Psoas muscle (tissue), 8 donors: ENCODE measurements at places on chromosomes 2 and 18. TPM values are rescaled to one million over a fixed set of nuclear protein-coding genes. Genes with fewer than 3 reads are reported as not detected.

DNA sequence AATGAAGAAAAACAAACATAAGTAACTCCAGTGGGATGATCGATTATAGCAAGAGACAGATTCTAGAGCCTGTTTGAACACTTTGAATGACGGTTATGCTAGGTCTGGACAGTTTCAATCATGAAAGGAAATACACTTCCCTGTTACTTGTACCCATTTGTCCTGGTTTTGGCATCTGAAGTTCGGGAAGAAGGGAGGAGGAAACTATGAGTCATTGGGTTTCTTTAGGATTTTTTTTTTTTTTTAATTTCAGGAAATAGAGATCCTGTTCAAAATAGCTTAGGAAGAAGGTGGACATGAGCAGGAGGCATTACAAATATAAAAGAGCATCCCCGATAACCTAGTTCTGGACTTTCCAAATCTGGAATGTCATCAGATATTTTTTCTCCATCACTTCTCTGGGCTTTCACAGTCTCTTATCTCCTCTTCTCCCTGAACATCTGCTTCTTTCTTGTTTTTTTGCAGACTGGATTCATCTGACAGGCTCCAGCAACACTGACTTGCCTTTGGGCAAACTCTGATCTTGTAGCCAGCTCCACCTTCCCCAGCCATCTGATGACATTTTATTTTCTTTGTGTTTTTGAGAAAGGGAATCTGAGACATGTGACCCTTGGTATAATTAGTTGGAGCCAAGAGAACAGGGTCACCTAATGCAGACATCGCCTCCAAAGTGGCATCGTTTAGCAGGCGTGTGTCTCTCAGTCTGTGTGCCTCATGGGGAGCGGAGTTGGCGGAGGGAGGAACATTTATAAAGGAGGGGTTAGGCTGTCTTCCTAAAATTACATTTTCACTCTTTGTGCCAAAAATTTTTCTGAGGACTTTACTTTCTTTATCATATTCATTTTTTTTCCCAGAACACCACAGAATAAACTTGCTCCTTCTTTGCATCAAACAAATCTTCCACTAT is 195.3 kb upstream of the EPHA4 start:
- no peak for DNase-seq

GRCh38 chr2:12429779-12430406 is 286.8 kb upstream of the TRIB2 start:
- DNase-seq: no peak

GRCh38 chr18:49399003-49399402 is 61.4 kb downstream of the DYM start:
- no peak for DNase-seq

DNA sequence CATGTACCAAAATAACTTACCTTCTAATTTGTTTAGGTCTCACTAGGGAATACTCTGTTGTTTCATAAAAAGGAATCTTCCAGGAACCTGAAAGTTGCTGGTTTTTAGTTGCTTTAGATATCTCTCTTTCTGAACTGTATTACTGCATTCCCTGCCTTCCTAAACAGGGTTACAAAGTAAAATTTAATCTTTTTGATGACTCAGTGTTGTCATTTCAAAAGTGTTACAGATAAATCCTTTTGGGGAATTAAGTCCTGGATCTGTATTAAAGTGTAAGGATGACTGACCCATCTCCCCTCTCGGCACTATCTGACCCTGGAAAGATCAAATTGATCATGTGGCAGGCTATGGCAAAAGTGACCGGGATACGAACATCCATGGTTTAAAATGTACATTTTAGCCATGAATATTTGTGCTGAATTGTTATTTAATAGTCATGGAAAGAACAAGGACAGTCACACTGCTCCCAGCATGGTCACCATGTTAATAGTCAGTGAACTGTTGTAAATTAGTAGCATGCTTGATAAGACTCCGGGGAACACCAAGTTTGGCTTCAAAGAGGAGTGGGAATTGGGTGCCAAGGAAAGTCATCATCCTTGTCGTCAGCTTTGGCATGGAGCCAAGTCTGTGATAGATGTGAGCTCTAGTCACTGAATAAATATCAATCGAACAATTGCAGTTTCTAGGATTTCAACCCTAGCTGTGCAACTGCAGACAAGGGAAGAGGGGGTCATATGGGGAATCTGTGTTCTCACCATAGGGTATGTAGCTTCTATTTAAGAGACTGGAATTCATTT is 4.2 kb downstream of the PLEKHA3 start:
- DNase-seq: peak; percentile 18

- DNase-seq: peak; percentile 51
These were observed 120.5 kb downstream of the ZFP36L2 start for GRCh38 chr2:43105586-43106558.

DNA sequence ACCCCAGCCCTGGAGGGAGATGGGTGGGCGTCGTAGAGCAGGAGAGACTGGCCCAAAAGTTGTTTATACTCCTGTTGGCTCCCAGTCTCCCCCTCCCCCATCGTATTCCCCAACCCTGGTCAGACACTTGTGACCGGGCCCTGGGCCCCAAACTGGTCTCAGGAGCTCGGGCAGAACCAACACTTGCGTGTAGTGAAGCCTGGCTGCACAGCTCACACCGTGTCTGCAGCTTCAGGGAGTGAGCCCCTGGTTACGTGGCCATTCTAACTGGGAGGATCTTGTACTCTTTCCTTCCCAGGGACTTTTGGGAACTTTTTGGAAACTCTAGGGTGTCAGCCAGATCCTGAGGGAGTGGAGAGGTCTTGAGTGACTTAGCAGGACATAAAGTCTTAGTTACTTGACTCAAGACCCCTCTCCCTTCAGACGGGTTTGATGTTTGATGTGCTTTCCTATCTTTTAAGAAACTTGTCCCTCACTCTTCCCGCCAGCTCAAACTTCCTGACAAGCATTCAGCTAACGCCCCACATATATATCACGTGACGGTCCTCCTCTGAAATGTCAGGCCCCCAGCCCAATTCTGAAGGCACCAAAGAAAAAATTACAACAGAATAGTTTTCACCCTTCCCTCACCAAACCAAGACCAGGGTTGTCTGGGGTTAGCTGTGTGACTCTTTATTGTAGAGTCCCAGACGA is 2.3 kb downstream of the PKDCC start:
- no peak for DNase-seq

GRCh38 chr2:218644721-218645120 is 14.7 kb downstream of the ZNF142 start:
- no peak for DNase-seq

DNA sequence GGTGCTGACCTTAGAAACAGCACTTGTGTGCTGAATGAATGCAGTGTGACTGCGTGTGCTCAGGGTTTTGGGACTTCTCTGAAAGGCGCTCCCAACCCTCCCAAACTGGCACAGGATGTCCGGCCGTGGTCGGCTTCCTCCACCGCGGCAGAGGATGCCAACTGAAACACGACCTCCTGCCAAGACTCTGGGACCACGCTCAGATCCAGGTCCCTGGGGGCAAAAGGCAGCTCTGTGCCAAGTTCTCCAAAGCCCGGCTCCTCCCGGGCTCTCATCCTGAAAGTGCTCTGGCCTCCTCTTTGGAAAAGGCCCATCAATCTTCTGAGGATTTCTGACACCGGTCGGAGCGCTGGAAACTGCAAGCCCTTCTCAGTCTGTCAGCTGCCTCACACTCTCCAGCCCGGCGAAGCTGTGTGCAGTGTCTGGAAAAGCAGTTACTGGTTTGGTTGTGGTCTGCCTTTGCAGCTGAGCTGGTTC is 32.3 kb upstream of the ZBTB7C start:
- DNase-seq: peak; percentile 67

- no peak for DNase-seq
These were observed 9.4 kb downstream of the ZNF24 start for GRCh38 chr18:35334821-35335220.

DNA sequence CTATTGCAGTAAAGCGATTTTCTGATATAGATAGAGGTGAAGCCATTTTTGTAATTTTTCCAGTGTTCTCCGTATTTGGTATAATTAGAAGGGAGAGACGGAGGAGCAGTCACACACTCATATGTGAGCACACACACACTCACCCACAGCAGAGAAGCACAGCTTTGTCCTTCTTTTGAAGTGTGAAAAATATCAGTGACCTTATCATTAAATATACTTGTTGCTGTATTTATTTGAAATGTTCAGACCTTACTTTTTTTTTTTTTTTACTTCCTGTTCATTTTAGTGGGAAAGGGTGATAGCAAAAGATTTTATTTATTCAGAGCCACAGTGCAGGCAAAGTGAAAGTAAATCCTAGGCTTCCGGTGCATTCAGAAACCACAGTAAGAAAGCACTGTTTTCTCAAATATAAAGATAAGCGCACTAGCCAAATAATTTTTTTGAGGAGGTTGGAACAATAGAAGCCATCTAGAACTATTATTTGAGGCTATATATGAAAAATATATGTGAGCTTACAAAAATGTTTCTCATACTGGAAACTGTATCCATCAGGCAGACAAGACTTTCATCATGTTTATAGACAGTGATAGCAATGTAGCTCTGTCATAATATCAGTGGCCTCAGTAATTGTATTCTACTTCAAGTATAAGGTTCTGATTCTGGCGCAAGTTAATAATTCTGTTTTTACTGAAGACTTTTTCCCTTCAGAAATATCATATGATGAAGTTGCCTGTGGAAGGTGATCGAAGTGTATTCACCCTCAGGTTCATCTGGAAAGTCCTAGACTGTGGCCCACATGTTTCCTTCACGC is 37.2 kb downstream of the TSHZ1 start:
- DNase-seq: no peak

GRCh38 chr18:13604786-13605185 is 121.6 kb downstream of the FAM210A start:
- no peak for DNase-seq

- DNase-seq: no peak
These were observed 1.3 kb downstream of the CIAO1 start for GRCh38 chr2:96267159-96267971.

GRCh38 chr18:62577765-62578164 is 54.9 kb downstream of the ZCCHC2 start:
- no peak for DNase-seq

DNA sequence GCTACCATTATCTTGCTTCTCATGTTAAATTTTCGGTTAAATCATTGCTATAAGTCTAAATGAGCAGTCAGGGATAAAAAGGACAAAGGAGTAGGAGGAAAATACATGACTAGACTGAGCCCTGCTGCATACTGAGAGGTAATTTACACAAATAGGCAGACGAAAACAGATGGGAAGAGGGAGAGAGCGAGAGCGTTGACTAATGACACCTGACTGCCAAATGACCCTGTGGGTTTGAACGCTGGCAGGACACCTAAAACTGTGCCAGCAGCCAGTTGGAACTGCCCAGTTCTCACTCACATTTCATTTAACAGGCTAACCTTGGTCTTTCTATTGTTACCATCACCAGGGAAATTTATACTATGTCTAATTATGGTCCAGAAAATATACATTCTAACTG is 978.2 kb downstream of the CPS1 start:
- no peak for DNase-seq

DNA sequence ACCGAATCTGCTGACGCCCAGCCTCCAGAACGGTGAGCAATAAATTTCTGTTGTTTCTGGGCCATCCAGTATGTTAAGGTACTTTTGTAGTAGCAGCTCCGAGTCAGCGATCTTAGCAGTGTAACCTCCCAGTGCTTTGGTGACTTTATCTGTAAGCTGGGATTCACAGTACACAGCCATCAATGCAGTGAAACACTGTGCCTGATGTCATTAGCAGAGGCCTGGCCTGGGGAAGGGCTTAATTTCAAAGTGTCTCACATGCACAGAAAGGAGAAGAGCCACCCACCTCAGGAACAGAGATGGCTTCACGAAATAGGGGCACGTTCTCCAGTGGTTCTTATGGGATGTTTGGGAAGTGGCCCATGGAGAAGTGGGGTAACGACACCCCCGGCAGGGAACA is 281.2 kb downstream of the PHLPP1 start:
- no peak for DNase-seq

DNA sequence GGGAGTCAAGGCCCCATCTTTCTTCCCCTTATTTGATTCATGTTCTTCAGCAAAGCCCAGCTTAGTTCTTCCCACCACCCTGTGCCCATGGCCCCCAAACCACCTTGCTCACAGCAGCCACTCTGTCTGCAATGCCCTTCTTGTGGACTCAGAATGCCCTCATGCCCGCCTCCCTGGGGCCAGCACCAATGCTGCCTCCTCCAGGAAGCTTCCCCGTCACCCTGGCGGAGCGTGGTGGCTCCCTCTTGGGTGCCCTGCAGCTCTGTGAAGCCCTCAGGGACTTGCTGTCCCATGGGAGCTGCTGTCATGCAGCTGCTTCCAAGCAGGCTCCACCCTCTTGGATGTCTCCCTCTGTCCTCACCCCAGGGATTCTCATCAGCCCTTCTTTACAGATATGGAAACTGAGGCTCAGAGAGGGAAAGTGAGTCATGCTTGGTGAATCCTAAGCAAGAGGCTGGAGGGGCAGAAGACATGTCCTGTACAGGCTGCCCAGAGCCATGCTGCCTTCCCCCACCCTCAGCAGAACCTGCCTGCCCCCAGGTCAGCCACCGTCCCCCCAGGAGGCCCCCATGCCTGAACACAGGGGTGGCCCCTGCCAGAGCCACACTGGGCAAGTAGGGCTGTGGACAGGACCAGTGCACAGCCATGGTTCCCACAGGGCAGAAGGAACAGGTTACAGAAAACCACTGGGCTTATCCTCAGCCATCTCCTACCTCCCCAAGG is 11.8 kb upstream of the DUSP2 start:
- DNase-seq: peak; percentile 42

DNA sequence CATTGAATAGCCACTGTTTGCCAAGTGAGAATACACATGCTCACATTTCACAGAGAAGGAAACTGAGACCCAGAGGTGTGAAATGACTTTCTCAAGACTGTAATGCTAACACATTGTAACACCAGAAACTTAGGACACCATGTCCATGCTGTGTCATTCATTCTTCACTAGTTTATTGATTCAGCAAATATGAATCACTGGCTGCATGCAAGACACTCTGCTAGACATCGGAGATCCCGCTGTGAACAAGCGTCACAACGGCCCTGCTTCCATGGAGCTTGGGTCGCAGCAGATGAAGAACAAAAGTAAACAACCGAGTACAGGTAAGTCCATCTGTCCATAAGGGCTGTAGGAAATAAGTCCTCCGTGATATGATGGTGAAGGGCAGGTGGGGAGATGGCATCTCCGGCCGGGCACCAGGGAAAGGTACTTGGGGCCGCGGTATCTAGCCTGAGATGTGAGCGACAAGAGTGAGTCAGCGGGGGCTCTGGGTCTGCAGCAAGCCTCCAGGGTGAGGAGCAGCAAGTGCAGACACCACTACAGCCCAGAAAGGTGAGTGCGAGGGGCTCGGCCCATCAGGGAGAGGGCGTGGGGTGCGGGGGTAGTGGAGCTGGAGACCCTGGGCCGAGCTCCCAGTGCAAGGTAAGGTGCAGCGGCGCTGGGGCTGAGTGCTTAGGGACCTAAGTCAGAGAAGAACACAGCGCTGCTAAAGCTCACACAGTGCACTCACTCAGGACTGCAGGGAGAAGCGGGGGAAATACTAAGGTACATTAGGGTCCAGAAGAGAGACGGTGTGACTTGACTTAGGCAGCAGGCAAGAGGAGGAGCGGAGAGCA is 391.2 kb downstream of the FBXO15 start:
- no peak for DNase-seq

- DNase-seq: no peak
These were observed 87.6 kb upstream of the ODC1 start for GRCh38 chr2:10535703-10536102.

GRCh38 chr2:95158441-95158840 is 1.2 kb downstream of the ZNF514 start:
- no peak for DNase-seq

NPPC gene
- polyA plus RNA-seq: 26.9 TPM

SELENOI gene
- 11.3 TPM for polyA plus RNA-seq

LCT gene
- polyA plus RNA-seq: 0.61 TPM

GKN2 gene
- not detected for polyA plus RNA-seq

RAPGEF4 gene
- polyA plus RNA-seq: 0.83 TPM

AQP12B gene
- polyA plus RNA-seq: not detected
